Stimulated activated CD4-positive, alpha-beta T cell treated with anti-CD3 and anti-CD28 coated beads, Interleukin-4, amount 100 ng/mL, for 24 hours (primary cell): ENCODE measurements at places on chromosomes 4 and X.

GRCh38 chrX:727738-728621 lies 97.4 kb downstream of the SHOX start:
- no peak for DNase-seq

- DNase-seq: no peak
These were observed 5.5 kb downstream of the UCHL1 start for GRCh38 chr4:41262198-41262597.

DNA sequence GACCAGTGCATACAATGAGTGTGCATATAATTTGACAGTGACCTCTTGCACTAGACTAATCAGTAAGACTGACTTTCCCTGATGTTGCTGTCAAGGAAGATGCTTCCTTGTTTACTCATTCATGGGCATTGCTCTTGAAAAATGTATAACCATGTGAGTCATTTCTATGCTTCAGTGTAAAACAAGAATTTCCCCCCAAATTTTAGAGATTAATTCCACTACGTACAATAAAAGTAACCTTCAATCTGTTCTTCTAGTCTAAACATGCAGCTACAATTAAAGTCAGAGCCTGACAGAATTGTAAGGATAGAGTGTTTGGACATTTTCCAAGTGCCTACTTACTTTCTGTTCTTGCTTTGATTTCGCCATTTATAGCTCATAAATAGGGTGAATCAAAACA lies 935.7 kb downstream of the RAPGEF2 start:
- DNase-seq: no peak

DNA sequence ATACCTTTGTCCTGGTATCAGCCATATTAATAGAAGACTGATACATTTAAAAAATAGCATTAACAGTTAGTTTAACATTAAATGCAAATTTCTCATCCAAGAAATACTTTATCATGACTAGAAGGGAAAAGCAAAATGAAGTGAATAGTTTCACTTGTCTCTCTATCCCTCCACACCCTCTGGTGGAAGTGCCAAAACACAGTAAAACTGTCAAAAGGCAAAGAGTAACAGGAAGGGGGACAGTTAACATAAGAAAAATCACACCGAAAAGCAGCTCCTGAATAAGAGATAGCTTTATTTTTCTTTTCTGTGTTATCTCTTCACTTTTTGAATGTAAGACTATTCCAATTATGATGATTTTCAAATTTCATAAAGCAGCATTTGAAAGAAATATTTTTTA lies 187.2 kb downstream of the FBXW7 start:
- DNase-seq: no peak

GRCh38 chrX:48854898-48855297 lies 19.5 kb upstream of the PCSK1N start:
- DNase-seq: no peak

- DNase-seq: no peak
These were observed 94.2 kb downstream of the PHEX start for GRCh38 chrX:22126327-22126726.

DNA sequence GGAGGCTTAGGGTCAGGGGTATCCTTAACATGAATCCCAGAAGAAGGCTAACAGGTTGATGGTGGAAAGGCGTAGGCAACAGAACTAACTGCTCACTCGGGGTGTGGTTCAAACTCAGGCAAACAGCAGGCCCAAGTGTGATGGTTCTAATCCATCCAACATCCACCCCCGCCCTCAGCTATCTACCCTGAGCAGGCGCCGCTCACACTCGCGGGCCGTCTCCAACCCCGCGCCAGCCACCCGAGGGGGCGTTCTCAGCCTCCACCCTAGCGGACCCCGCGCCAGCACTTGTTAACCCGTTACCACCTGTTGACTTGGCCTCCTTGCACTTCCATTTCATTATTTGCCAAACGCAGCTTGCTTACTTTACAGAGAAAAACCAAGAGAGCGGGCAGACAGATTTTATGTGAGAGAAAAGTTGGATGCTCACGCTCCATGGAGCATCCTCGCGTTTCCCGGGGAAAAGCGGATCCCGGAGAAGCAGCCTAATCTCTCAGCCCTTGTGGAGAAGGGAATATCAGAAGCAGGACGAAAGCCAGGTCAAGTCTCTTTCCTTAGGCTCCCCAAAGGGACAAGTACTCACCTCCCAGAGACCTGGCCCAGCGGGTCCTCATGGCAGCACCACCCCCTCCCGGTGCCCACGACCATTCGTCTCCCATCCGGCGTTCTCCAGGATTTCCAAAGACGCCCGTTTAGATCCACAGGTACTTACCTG lies 773 bp downstream of the SNCA start:
- DNase-seq: no peak

DNA sequence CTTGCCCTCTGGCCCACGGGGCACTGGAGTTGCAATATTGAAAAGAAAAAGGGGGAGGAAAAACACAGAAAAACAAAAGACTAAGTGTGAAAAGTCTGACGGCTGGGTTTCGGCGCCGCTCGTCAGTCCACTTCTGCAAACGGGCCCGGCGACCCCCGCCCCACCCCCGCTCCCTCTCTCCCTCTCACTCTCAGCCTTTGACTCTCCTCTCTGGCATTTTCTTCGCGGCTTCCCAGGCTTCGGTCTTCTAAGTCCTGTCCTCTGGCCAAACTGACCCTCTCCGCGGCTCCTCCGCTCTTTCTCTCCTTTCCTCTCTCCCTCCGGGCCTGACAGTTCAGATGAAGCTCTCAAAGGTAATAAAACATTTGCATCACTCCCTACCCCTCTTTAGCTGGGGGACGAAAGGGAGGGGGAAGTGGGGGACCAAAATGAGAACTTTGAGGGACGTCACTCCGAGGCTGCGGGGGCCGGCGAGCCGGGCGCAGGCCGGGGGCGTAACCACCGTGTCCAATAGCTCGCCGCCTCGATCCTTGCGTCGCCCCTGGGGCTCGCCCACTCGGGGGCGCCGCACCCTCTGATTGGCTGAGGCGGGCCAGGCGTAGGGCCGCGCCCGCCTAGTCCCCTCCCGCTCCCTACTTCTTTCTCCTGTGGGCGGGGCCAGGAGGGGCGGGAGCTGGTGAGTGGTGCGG lies at the start of gene NKX6-1:
Gene NKX6-1 (minus strand): TSS at position 358 of the 689 bp plus-strand sequence. CDS start 1,064 bp downstream, outside the sequence.
- DNase-seq: no peak

DNA sequence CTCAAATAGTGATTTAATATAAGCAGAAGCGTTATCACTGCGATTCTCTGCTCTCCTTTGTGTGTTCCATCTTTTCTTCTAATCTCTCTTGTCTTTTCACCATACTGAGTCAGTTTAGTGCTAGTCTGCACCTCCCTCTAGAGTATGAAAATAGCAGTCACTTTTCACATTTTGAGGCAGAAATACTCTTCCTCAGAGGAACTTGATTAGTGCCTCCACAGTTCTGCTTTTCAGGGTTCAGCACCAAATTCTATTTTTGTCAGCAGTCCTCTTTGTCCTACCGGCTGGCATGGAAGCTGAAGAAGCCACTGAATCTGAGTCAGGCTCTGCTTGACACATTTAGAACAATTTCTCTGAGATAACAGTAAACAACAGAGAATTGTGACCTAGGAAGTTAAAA lies 49.7 kb upstream of the ANKRD17 start:
- no peak for DNase-seq

DNA sequence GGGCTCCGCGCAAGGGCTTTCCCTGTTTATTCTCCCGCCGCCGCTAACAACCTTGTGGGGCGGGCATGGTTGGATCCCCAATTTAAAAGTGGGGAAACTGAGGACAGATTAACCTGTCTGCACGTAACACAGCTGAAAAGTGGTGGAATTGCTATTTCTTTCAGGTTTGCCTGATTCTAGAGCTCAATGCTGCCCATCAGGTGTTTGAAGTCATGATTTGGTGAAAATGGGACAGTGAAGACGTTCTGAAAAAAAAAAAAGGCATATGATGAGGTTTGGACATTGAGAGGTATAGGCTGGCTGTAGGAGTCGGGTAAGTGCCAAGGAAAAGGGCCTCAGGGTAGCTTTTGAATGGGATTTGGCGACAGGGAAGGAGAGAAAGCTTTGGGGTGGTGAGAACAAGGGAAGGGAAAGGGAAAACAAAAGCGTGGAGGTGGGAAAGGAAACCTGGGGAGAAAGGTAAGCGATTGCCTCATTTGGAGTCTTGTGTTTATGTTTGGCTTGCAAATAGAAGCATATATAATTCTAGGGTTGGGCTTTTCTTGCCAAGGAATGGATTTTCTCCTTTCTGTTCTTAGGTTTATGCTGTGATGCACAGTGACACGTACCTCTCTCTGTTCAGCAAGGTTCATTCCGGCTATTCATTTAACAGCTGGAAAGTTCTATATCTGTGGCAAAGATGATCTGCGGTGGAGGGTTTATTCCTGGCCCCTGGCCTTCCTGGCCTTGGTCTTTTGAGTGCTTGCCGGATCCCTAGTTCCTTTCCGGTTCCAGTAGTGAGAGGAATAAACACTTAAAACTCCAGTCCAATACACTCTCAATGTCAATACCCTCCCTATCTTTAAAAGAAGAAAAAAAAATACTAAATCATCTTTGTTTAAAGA lies 2.4 kb upstream of the STIM2 start:
- no peak for DNase-seq
